ENCODE measurements at places on chromosomes 16 and 17. TPM values are rescaled to one million over a fixed set of nuclear protein-coding genes. Genes with fewer than 3 reads are reported as not detected.

DNA sequence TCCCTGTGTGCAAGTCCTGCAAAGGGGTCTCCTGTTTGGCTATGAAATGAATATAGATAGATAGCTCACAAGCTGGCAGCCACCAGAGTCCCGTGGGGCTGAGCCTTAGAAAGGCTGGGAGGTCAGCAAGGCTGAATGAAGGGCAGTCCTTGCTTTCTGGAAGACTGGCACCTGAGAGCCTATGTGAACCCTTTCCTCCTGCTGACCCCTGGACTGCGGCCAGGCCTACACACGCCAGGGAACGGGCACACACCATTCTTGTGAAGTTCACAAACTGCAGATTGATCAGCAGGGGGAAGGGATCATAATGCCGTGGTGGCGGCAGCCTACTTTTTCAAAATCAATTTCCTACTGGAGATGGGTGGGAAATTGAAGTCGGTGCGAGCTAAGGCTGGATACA lies 985 bp upstream of the C17orf107 start:
- H3K36me3 ChIP-seq, result peaks cover 40% of the 10 kb centered on the region
- H3K4me3 ChIP-seq, result no peak overlapping the region
- H3K27ac ChIP-seq, result no peak overlapping the region

Gene SLC6A2
- not detected for total RNA-seq

- peaks cover 25% of the 10 kb centered on the region for H3K36me3 ChIP-seq
- DNase-seq, result peak; percentile 24
- H3K27me3 ChIP-seq, result no peaks in the 10 kb centered on the region
- peak overlapping the region; percentile 76 for H3K27ac ChIP-seq
- H3K4me1 ChIP-seq, result peaks cover 13% of the 10 kb centered on the region
These were observed 941 bp upstream of the MRPS34 start for GRCh38 chr16:1773703-1774447.

DNA sequence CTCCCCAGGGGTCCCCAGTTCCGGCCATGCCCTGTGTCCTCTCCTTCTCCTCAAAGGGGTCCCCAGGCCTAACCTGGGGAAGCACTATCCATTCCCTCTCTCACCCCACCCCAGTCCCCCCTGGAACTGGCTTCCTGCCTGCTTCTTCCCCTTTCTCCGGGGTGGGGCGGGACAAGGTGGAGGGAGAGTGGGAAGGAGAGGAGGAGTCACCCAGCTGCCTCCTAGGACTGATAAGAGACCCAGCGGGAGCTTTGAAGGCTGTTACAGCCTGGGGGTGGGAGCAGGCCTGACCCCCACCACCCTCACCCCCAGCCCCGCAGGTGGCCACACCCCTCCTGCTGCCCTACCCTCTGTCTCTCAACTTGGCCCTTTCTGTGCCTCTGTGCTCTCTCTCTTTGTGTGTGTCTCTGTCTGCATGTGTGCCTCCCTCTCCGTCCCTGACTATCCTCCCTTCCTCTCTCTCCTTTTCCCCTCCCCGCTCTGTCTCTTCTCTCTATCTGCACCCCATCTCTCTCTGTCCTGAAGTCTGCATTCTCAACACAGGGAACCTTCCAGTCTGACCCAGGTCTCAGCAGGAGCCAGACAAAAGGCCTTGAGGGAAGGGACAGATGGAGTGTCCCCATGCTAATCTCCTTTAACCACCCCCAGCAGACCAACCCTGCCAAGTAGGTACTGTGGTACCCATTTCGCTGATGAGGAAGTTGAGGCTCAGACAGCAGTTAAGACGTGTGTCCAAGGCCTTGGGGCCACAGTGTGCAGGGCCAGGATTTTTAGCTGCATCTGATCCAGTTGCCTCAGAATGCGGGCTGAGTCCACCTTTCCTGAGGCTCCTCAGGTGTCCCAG lies 66.1 kb downstream of the RAB11FIP4 start:
- peaks cover 53% of the 10 kb centered on the region for H3K27me3 ChIP-seq
- no peak overlapping the region for H3K4me3 ChIP-seq
- DNase-seq, result no peak
- no peaks in the 10 kb centered on the region for H3K36me3 ChIP-seq

DNA sequence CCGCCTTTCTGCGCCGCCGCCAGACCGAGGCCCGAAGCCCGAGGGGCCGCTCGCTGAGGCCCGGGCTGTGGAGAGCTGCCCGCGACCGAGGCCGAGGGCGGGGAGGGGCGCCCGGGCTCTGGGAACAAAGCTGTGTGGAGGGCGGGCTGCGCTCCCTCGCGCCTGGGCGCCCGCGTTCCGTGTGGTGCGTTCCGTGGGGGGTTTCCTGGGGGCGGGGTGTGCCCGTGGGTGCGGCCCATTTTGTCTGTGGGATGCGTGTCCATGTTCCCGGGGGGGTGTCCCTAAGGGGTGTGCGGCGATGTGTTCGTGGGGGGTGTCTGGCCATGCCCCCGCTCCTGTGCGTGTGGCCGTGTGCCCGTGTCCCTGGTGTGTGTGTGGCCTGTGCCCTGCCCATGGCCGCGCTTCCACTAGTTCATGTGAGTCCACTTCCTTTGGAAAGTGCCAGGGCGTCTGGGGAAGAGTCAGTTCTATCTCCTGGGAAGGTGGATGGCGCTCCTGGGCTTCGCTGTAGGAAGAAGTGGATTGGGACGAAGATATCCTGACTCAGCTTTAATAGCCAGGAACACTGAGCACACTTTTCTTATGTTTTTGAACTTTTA lies 520 bp downstream of the JPT2 start:
- peak; percentile 24 for DNase-seq
- H3K27ac ChIP-seq, result peak overlapping the region; percentile 33
- peaks cover 22% of the 10 kb centered on the region for H3K36me3 ChIP-seq
- H3K27me3 ChIP-seq, result no peaks in the 10 kb centered on the region
- peak overlapping the region; percentile 61 for H3K4me3 ChIP-seq

GRCh38 chr17:76357597-76358158 lies 4.0 kb upstream of the PRPSAP1 start:
- peaks cover 9% of the 10 kb centered on the region for H3K4me1 ChIP-seq
- H3K36me3 ChIP-seq, result no peaks in the 10 kb centered on the region
- no peaks in the 10 kb centered on the region for H3K27me3 ChIP-seq
- no peak for DNase-seq
- H3K27ac ChIP-seq, result no peak overlapping the region
- H3K4me3 ChIP-seq, result no peak overlapping the region

DNA sequence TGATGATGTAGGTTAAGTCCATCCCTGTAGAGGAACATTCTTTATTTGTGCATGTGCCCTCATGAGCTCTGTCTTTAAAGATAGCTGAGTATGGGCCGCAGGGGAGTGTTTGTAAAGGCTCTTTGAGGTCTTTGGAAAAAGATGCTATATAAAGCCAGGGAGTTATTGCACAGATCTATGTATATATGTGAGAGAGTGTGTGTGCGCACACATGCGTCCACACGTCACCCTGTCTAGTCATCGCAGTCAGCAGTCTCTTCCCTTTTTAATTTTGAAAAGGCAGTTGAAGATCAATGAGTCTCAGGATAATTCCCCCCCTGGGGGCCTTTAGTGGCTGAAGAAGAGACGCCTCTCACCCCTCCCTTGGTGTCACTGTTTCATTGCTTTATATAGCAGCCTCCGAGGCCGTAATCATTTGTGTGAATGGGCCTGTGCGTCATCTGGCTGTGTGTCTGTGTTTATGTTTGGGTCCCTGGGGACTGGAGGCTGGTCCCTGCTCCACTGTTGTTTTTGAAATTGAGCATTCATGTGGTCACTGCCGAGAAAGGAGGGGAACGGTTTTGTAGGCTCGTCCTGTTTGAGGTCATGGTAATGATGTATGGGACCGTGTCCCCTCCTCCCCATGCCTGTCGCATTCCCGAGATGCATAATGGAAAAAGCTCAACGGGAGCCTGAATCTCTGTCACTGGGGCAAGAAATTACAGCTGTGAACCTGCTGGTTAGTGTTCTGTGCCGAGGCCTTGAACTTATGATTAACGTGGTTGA lies 143.9 kb downstream of the SNX29 start:
- peaks cover 16% of the 10 kb centered on the region for H3K4me1 ChIP-seq
- H3K4me3 ChIP-seq, result no peak overlapping the region
- H3K27ac ChIP-seq, result no peak overlapping the region
- no peaks in the 10 kb centered on the region for H3K27me3 ChIP-seq
- DNase-seq, result peak; percentile 84
- H3K36me3 ChIP-seq, result peaks cover 4% of the 10 kb centered on the region

DNA sequence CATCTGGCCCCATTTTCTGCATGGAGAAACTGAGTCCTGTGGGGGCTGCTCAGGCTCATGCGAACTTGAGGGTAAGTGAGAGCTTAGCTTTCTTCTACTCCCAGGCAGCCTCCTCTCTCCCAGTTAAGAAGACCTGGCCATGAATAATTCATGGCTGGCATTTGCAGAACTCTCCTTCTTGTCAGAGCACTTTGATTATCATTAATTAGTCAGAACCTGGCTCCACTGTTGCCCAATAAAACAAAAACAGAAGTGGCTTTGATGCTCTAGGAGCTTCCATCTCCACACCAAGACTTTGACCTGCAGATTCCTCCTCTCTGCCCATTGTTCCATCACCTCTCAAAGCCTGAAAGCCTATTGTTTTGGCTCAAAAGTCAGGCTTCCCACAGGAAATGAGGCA lies 45.5 kb upstream of the CDH3 start:
- H3K4me3 ChIP-seq, result no peak overlapping the region
- no peak overlapping the region for H3K27ac ChIP-seq
- no peak for DNase-seq
- H3K4me1 ChIP-seq, result no peaks in the 10 kb centered on the region

Data from IMR-90 (cell line).